ENCODE measurements at places on chromosomes 3 and 15. TPM values are rescaled to one million over a fixed set of nuclear protein-coding genes. Genes with fewer than 3 reads are reported as not detected.

DNA sequence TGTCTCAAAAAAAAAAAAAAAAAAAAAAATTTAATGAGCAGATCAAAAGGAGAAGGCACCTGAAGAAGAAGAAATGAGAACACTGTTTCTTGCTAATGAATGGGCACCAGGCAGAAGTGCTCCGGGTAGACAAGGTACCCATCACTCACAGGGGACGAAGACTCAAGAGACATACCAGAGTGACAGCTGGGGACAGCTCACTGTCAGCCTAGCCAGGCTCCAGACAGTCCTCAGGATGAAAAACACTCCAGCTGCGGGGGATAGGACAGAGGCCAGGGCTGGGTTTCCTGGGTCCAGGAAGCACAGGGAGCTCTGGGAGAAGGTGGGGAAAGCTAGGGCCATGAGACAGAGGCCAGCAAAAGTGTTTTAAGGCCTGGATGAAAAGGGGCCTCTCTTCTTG is 48.5 kb upstream of the PARL start:
- no peak for DNase-seq

DNA sequence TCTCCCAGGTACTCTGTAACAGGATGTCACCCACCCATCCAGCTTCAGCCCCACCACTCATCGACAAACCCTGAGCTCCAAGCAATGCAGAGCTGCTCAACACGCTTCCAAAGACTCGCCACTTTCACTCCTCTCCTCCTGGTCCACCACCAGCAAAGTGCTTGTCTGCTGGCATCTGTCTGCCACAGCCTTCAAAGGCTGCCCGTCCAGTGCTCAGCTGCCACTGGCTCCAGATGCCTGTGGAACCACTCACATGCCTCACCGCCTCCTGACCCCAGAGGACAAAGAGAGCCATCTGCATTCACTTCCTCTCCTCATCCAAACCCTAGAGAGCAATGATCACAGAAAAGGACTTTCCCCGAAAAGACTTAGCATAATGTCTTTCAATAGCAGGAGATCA is 109.5 kb upstream of the OCA2 start:
- no peak for DNase-seq

GRCh38 chr3:113825090-113825489 is 13.5 kb upstream of the GRAMD1C start:
- DNase-seq, result no peak

DNA sequence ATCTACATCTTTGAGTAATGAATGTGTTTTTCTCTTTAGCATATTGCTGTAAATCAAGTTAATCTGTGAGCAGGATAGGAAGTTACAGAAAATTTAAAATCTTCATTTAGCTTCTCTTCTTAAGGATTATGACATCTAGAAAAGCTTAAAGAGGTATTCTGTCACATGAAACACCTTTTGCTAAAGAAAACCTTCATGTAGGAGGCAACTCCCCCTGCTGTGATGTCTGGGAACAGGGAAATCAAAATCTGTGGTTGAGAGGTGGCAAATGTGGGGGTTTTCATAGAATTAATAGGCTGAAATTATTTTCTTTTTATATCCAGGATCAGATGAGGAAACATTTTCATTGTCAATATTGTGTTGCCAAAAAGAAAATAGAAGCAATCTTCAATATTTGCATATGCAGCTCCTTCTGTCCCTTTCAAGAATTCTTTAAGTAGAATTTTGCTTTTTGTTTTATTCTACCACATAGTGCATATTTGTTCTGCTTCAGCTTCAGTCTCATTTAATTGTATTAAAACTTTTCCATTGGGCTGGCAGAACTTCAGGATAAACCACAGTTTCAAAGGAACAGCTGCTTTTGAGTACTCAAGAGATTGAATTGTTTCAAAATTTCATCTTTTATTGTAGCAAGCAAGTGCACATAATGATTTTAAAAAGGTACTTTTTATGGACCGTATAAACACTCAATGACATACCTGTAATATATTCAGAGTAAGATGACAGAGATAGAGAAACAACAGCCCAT is 128.4 kb downstream of the RAP2B start:
- DNase-seq, result no peak

GRCh38 chr3:113006359-113007056 is 15.7 kb downstream of the GTPBP8 start:
- no peak for DNase-seq

- no peak for DNase-seq
Observed at GRCh38 chr3:183548262-183548769, 7.2 kb downstream of the KLHL6 start.

DNA sequence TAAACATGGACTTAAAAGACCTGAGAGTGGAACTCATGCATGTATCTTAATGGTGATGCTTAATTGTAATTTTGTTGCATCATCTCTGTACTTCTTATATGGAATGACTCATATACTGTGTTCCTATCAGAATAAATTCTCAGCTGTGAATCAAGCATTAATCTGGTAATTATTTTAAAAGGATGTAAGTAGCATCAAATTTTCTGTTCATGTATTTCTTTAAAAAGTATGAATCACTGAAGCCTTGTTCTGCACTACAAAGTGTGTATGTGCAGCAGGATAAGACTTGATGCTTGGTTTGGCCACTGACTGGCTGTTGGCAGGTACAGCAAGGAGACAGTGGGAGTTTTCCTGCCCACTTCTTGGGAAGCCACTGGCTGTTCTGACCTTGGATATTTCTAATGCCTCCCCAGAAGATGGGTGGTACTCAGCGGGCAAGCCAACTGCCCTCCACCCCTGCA is 123.9 kb downstream of the ANO10 start:
- DNase-seq, result no peak

DNA sequence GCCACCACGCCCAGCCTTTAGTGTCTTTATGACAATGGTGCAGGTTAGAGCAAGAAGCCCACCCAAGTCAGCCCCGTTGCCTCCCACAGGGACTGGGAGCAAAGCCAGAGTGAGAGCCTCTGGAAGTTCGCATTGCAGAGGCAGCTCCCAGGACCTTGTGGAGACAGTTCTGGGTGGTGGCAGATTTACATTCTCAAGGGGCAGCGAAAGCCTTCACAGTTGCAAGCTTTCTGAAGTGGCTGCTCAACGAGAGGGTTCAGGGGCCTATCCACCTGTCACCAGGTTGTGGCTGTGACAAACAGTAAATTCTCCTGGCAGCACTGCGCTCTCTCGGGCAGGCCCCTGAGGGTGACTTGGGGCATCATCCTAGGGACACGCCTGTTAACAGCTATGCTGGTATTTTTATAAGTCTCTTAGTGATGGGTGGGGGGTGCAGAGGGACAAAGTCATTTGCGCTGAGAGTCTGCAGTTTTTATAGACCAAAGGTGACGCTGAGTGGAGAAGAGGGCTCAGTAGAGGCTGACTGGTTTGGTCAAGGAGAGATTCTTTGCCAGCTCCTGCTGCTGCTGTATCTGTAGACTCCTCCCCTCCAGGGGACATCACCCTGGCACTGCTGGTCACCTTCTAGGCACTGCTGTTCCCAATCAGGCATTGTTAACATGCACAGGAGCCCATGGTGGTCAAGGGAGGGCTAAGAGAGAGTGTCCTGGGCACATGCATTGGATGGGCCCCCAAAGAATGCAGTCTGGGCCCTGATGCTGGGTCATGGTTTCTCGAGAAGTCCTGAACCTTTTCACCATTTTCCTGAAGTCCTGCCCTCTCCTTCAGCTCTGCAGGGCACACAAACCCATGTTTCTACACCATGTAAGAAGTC is 57.5 kb upstream of the KLF13 start:
- peak; percentile 3 for DNase-seq

GRCh38 chr3:133158686-133159085 is 120.5 kb downstream of the TMEM108 start:
- no peak for DNase-seq

DNA sequence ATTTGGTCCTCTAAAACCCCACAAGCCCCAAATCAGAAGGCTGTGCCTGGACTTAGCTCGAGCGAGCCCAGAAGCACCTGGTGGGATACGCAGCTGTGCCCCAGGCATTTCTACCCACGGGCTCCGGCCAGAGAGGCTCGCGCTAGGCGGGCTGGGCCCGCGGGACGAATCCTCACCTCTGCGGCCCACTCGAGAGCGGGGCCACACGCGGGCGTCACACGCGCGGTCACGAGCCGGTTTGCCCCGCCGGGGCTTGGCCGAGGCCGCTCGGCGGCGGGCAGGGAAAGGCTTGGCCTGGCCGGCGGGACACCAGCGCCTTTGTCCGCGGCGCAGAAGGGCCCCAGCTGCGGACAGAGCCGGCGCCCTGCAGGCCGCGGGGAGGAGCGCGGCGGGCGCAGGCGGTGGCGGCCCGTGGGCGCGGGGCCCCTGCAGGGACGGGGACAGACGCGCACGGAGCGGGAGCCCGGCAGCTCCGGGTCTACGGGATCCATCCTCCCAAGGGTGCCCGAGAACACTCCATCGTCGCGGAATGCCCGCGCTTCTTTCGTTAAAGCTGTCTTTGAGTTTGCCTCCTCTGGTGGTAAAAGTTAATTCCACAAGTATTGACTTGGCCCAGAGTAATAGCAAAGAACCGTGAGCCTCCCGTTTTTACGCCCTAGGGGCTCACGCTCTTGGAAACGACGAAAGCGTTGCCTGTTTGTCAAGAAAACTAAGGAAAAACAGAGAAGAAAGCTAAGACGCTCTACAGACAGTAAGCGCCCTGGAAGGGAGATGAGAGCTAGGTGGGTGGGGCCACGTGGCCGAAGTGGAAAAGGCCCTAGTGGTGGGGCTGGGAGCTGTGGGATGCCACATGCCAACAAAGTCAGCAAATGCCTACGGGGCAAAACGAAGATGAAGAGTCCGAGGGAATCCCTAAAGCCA is 26.4 kb downstream of the TYRO3 start:
- no peak for DNase-seq

DNA sequence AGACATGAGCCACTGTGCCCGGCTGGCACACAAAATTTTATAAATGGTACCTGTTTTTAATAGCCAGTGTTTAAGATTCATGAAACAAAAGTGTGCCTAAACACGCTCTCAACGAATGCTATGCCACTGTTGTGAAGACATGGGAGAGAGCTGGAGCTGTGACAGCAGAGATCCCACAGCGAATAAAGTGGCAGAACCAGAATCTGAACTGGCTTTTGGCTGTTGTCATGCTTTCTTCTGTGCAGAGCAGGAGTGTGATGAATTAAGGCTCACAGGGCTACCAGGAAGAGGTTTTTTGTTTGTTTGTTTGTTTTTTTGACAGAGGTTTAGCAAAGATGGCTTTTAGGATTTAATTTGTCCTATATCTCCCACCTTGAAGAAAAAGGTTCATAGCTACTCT is 14.5 kb downstream of the PTPRG start:
- DNase-seq, result no peak

DNA sequence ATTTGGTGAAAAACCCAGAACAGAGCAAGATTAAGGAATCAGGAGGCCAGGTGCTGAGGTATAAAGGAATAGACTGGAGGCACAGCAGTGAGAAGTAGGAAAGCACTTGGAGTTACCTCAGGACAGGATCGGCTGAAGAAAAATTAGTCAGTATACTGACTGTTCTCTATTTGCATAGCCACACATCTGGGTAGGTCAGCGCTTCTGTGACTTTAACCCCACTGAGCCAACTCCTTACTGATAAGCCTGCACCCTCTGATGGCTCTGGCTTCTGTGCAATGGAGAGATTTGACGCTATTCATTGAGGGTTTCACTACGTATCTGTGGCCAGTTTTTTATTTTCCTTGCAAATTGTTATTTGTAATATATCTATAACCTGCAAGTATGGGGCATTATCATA is 22.3 kb downstream of the MECOM start:
- no peak for DNase-seq

- DNase-seq, result no peak
Observed at GRCh38 chr3:115804713-115805119, 181.4 kb downstream of the GAP43 start.

DNA sequence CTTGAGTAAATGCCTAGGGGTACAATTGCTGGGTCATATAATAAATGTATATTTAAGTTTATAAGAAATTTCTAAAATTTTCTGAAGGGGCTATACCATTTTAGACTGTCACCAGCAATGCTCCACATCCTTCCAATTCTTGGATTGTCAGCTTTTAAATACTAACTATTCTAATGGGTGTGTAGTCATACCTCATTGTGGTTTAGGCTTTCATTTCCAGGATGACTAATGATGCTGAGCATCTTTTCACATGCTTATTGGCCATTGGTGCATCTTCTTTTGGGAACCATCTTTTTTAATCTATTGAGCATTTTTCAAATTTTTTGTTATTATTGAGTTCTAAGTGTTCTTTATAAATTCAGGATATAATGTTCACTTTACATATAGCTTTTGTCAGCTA is 52.5 kb upstream of the CORO2B start:
- no peak for DNase-seq

DNA sequence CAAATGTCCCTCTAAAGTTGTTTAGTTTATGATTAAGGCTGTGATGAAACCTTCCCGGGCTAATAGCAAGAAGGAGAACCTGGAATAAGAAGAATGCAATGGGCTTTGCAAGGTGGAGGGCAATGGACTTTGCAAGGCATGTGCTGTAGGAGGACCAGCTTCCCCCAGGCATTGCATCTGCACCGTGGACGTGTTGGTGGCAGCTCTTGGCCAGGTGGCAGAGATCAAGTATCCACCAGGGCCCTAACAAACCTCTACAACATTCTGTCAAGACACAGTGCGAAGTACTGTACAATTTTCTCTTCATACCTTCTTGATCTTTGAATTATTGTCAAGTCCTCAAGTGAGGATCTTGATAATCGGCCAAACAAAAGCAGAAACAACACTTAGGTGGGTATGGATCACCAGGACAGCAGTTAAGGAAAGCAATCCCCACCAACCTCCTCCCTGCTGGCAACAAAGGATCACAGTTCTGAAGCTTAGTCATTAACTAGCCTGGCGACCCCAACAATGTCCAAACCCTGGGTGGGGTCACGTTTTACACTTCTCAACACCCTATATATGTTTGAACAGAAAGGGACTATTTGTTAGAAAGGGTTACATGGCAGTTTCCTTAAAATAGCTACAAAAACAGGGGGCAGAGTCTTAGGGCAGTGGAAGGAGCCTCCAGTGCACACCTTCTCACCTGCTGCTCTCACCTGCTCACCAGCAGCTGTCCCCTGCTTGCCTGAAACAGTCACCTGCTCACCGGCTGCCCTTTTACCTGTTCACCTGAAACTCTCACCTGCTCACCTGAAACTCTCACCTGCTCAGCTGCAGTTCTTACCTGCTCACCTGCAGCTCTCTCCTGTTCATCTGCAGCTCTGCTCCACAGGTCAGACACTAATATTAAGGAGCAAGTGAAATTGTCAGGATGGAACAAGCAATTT is 137.9 kb upstream of the LIPC start:
- DNase-seq, result no peak

GRCh38 chr15:87620393-87620792 is 636.1 kb downstream of the NTRK3 start:
- DNase-seq, result no peak

GRCh38 chr3:156983559-156983958 is 157.4 kb downstream of the LEKR1 start:
- DNase-seq, result no peak

- no peak for DNase-seq
Observed at GRCh38 chr3:26312816-26313215, 309.8 kb upstream of the LRRC3B start.

The LRRFIP2 gene
- 41.8 TPM for total RNA-seq

The PCSK6 gene
- total RNA-seq, result 9.7 TPM

The TSPAN3 gene
- 1,125 TPM for total RNA-seq

The ADCY5 gene
- total RNA-seq, result 36.1 TPM

The IL12A gene
- total RNA-seq, result 2.8 TPM

The LMAN1L gene
- not detected for total RNA-seq

The SLC22A14 gene
- total RNA-seq, result not detected

The WHAMM gene
- 9.7 TPM for total RNA-seq

The SLC12A1 gene
- not detected for total RNA-seq

The LDHAL6B gene
- total RNA-seq, result not detected

The IFT57 gene
- 48.1 TPM for total RNA-seq

The CADPS gene
- not detected for total RNA-seq

The GABRA5 gene
- total RNA-seq, result not detected

The CPN2 gene
- not detected for total RNA-seq

The TEX55 gene
- not detected for total RNA-seq
